ENCODE measurements at places on chromosomes 11 and 22.

- no peak for DNase-seq
These were observed 12.4 kb upstream of the SYN3 start for GRCh38 chr22:33070600-33070999.

DNA sequence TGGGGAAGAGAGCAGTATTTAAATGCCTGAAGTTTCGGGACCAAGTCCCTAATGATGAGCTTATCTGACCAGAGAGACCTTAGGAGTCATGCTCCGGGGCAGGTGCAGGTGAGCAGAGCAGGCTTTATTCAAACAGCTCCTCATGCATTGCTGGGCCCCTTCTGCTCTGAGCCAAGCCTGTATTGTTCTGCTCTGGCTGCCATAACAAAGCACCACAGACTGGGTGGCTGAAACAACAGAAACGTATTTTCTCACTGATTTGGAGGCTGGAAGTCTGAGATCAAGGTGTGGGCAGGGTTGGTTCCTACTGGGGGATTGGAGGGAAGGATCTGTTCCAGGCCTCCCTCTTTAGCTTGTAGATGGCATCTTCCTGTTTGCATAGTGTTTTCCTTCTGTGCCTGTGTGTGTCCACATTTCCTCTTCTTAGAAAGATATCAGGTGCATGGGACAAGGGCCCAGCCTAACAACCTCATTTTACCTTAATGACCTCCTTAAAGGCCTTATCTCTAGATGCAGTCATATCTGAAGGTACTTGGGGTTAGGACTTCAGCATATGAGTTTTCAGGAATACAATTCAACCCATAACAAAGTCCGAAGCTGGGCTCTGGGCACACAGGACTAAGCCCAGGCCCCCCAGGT, 97.1 kb upstream of the PARVA start:
- no peak for DNase-seq

- DNase-seq = no peak
These were observed 44.1 kb downstream of the MACROD1 start for GRCh38 chr11:64121663-64122410.

GRCh38 chr22:39183991-39184585, 31.6 kb upstream of the CBX7 start:
- DNase-seq = no peak

GRCh38 chr11:95925011-95925410, 1.1 kb upstream of the MTMR2 start:
- DNase-seq = peak; percentile 61

GRCh38 chr11:94376841-94377240, 24.4 kb downstream of the GPR83 start:
- no peak for DNase-seq

GRCh38 chr11:61918938-61919704, 1.8 kb upstream of the RAB3IL1 start:
- no peak for DNase-seq

DNA sequence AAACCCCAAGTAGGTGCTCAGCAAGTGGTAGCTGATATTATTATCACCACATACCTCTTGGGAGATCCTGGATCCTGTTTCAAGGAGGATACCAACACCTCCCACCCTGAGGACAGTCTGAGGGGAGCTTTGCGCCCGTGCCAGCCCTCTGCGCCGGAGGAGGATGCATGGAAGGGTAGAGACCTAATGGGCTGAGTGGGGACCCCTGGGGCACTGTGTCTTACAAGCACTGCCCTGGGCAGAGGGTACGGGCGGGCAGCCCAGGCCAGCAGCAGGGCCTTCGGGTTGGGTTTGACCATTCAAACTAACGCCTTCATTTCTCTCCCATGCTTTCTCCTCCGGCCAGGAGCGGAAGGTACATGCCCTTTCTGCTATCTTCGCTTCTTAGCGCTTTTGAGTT, 26.3 kb downstream of the MYBPC3 start:
- no peak for DNase-seq

DNA sequence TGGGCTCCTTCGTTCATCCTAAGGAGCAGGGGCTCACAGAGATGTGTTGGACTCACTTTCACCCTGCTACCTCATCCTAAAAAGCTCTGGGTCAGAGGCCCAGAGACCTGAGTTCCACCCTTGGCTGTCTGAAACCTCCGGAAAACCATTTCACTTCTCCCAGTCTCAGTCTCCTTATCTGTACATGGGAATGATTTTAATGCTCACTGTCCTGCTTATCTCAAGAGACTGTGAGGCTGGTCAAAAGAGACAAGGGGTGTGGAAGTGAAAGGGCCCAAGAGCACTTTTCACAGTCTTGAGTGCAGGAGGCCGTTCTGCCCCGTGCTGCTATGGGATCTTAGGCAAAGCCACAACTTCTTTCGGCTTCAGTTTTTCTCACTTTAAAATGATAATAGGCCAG, 13.2 kb upstream of the NPAS4 start:
- no peak for DNase-seq

- no peak for DNase-seq
These were observed 9.9 kb upstream of the CACNG2 start for GRCh38 chr22:36713436-36713835.

GRCh38 chr11:111378861-111379601, at the start of gene POU2AF1:
Gene POU2AF1 (minus strand): TSS chr11:111379275. CDS start chr11:111379177, 98 bp downstream.
- DNase-seq = no peak

DNA sequence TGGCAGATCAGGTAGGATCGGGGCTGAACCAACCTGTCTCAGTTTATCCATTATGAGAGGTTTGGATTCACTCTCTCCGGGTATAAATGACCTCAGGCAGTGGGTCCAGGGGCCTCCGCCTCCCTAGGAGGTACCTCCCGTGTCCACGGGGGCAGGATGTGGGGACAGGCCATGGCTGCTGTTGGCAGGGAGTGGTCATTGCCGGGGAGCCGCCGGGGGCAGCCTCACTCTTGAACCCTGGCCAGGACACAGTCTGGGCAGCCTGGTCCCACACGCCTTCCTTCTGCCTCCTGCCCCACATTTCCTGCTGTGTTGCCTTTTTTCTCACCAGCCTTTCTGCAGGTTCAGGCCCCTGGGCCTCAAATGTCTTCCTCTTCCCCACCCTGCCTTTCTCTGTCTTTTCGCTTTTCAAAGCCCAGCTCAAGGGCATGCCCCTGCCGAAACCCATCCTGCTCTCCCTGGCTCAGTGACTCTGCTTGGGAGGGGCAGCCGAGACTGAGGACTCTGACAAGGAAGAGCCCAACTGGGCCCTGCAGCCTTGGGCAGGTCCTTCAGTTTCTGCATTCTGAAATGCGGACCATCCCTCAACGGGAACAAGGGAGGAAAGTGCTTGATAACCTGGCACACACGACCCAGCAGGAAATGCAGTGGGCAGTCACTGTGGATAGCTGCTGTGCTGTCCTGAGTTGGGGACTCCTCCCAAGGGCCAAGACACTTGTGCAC, 31.1 kb downstream of the ZC3H7B start:
- DNase-seq = no peak

GRCh38 chr11:123143921-123144320, 51.1 kb downstream of the CLMP start:
- DNase-seq = no peak

GRCh38 chr11:130721023-130721681, 195.1 kb downstream of the SNX19 start:
- DNase-seq = no peak

DNA sequence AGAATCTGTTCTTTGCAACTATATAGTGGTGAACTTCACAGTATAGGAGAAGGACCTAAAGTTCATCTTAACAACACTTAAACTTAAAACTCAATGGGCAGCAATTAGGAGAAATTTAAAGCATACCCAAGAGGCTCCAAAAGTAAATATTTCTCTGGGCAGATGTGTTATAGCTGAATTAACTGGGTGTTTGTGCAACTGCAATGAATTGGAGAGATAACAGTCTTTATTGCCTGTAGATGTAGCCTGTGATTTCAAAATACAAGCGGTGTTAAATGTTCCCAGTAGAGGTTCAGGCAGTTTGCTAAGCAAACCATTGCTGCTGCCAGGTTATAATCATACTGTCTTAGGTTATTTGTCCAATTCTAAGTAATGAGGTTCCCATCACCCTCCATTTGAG, 294.1 kb upstream of the MTNR1B start:
- no peak for DNase-seq

DNA sequence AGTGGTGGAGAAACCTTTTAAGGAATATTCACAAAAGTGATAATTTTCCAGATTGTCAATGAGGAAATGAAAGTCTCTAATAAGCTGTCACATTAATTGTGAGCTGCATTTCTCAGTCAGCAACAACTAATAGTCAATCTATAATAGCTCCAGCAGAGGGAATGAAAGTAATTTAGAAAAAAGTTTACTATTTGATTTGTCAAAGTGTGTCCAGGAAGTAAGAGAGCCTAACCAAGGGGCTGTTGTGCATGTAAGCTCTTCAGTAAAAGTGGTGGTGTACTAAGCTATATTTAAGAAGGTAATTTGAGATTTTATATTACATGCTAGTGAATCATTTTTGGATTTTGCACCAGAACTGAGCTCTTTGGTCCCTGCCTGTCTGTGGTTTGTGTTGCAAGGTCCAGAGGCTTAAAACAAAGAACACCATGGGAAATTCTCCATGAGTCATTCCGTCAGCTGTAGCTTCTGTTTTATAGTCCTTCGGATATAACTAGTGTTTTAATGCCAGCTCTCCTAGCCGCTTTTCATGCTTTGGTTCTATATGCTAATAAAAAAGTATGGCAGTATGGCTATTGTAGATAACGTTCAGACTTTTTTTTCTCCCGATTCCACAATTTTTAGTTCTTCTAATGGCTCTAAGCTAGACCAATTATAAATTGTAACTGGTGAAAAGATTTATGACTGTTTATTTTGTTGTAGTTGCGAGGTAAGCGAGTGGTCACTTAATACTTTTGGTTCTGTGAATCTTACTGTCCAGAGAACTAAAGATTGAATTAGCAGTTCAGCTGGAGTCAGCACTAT, 64.6 kb downstream of the ARHGEF12 start:
- peak; percentile 58 for DNase-seq

GRCh38 chr22:43681731-43682360, 130.3 kb downstream of the EFCAB6 start:
- no peak for DNase-seq

Measured in SW 1271 (cell line).